Testis (tissue), 5 donors: ENCODE measurements at places on chromosomes 6 and 20.
A peak's percentile ranks its signal among the peaks of the same experiment; 100 is the strongest.

DNA sequence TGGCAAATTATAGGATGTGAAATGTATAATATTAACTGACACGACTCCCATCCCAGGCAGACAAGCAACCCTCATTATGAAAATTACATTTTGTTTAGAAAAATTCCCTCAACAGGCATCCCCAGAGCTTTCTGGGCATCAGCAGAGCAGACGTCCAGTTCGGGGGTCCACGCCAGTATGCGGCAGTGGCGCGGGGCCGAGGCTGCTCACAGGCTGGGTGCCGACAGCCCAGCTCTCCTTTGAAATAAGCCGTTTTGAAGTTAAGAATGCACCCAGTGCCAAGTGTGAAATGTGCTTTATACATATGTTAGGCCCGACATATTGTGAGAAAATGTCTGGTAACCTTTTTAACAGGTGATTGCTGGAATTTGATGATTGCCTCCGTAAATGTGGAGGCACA is 50.4 kb downstream of the RPP40 start:
- no peak for DNase-seq

GRCh38 chr6:20877008-20877937 is 343.0 kb downstream of the CDKAL1 start:
- DNase-seq, result no peak

DNA sequence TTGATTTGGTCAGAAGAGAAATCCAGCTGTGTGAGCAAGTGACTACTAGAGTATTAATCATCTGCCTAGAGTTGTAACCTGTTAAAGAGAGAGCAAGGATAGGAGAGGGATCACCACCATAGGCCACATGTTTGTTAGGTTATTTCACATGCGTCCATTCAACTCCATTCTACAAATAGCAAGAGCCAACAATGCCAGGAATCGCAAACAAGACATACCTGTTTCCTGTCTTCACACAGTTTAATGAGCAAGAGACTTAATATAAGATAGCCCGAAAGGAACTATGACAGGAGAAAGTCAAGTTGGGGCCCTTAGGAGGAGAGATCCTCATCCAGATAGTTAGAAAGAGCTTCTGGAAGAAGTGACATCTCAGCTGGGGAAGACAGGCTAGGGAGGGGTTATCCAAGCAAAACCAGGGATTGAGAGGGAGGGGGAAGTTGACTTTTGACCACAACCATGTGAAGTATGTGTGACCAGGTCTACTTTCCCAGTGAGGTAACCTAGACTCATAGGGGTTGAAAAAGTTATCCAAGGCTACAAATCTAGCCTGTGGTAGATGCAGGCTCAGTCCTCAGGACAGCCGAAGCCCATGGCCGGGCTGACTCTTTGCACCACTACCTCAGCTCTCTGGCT is 147.4 kb downstream of the ALDH8A1 start:
- no peak for DNase-seq

GRCh38 chr6:43115365-43115764 is 39.3 kb downstream of the PTK7 start:
- DNase-seq, result no peak

DNA sequence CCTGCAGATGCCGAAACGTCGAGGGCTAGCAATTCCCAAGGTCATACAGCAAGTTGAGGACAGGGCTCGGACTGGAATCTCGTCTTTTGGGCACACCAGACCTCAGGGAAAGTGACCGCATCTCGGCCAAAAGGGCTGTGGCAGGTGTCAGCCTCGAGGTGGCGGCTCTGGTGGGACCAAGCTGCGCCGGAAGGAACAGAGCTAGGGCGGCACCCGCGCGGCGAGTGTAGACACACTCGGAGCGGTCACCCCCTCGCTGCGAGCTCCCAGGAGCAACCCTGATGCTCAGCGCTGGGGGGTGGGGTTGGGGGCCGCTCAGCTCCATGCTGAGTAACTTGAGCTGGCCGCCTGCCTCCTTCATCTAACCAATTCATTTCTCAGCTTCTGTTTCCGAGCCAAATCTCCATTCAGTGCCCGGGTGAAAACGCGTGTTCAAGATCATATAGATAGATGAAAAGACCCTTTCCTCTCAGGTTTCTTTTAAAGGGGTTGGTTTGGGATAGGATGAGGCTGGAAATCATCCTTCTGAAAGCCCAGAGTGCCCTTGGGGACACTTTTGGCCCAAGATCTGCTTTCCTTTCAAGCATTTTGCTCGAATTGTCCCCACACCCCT is 2.2 kb upstream of the TUBB2B start:
- DNase-seq, result no peak

- DNase-seq, result no peak
These were observed 267.2 kb upstream of the SULF2 start for GRCh38 chr20:48052475-48052835.

GRCh38 chr6:112221981-112222852 is 32.1 kb downstream of the LAMA4 start:
- no peak for DNase-seq

- DNase-seq, result no peak
These were observed 30.1 kb upstream of the SLC16A10 start for GRCh38 chr6:111057074-111057752.

DNA sequence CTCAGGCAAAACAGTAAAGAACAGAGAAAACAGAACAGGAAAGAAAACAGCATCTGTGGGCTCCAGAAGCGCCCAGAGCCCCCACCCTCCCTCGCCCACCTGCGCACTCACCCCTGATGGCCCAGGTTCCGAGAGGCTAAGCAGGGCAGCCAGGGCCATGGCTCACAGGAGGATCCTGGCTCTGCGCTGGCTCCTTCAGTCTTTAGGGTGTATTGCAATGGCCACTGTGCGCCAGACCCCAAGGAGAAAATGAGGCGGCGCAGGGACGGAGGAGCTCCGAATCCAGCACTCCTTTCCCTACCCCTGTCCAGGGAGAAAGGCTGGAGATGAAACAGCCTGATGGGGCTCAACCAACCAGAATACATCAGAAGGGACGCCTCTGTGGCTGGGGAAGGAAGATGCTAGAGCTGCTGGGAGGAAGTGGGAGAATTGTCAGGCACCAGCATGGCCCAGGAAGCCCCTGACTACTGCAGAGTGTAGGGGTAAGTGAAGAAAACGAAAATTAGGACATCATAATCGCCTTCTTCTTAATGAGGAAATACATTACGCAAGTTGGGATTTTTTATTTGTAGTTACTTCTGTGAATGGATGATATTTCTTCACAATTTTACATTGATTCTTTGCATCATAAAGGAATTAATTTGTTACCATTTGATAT is 49.0 kb downstream of the COL11A2 start:
- DNase-seq, result no peak

- no peak for DNase-seq
These were observed 60.1 kb downstream of the MMS22L start for GRCh38 chr6:97222903-97223302.

DNA sequence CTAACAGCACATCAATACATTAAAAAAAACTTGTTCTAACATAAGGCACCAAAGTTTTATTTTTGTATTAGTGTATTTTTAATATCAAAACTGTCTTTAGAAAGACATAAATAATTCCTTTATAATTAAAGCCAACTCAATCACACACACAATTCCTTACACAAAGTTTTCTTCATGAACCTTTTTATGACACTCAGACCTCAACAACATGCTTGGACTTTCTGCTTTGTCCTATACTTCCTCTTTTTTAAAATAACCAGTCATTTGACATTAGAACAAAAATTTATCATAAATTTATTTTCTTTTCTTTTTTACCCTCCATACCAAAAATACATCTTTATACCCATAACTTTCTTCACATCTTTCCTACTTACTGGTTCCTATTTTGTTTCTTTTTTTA is 292.0 kb upstream of the ARID1B start:
- no peak for DNase-seq

GRCh38 chr20:46117704-46118467 is at the start of gene CD40:
Gene CD40 (plus strand): TSS chr20:46118314. CDS start chr20:46118344, 30 bp downstream.
- DNase-seq, result peak; percentile 91

DNA sequence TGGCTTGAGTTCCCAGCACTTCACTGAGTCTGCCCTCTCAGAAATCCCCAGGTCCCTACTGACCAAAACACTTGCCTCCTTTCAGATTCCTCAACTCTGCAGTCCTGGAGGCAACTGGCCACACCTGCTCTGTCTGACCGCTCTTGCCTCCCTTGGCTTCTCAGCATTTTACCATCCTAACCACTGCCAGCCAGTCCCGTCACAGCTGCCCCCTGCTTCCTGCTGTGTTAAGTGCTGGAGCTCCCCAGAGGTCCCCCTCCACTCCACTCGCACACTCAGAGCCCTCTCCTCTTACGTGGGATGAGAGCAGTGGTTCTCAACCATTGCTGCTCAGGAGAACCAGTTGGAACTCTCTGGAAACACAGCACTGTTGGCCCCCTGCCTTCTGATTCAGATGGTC is 20.5 kb downstream of the ADAT2 start:
- no peak for DNase-seq

DNA sequence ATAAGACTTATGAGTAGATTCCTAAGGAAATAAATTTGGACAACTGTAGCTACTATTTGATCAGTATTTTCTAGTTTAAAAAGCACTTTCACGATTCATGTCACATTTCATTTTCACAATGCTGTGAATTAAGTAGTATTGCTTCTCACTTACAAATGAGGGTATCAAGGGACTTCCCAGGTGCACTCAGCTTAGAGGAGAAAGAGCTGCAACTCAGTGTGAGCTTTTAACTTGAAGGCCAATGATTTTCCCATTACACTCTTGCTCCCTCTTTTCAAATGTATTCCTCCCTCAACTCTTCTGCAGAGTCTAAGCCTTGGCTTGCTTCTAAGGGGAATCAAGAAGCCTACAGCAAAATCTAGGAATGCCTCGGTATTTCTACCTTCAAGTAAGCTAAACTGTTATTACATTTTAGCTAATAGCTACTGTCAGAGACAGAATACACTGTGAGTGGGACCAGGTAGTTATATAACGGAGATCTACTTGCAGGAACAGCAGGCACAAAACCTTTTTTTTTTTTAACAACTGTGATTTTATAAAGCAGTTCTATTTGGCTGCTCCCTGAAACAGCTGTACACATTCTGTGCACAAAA is 339.0 kb downstream of the SYNE1 start:
- DNase-seq, result no peak

DNA sequence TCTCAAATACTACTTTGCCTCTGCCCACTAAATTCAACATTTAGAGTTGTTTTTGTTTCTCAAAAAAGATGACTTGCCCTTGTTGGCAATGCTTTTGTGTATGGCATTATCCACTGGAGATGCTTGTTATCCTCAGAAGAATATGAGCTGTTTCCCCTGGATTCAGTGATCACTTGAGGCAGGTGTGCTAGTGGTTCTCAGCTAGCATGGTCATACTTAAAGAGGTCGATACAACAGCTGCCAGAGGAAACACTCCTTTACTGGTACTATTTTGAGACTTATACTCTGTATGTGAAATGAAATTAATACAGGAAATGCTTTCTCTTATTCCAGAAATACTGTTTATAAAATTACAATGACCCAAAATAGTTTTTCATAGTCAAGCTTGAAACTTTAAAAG is 122.5 kb downstream of the HIVEP1 start:
- no peak for DNase-seq

DNA sequence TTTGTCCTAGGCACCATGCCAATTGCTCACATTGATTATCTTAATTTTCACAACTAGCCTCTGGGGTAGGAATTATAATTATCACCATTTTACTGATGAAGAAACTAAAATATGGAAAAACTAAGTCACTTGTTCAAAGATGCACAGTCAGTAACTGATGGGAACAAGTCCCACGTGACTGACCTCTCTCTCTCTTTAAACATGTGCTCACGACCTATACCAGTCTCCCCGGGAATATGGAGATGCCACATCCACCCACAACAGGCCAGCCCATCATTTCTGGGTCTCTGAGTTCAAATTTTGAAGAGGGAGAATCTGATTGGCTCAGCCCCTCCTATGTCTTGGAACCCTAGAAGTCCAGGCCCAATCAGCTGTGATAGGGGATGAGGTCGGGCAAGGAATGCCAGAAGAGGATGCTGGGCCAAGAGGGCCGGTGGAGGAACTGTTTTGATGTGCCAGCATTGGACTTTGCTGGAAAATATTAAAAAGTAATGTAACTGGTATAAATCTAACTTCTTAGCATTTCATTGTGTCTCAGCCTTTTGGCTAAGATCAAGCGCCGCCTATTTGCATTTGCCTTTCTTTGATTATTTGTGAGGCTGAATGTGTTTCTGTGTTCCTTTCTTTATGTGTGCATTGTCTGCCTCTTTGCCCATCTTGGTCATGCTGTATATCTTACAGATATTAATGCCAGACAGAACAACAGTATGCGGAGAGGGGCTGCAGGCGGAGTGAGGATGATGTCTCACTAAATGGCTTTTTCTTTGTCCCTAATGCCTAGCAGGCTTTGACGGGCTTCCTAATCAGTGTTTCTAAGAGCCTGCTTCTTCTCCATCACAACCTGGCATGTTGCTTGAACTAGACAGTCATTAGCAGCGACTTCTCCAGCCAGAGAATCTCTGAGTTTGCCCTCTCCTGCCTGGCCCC is 126.6 kb downstream of the VEGFA start:
- DNase-seq, result no peak

GRCh38 chr20:32574296-32575226 is 10.6 kb downstream of the NOL4L start:
- peak; percentile 69 for DNase-seq

DNA sequence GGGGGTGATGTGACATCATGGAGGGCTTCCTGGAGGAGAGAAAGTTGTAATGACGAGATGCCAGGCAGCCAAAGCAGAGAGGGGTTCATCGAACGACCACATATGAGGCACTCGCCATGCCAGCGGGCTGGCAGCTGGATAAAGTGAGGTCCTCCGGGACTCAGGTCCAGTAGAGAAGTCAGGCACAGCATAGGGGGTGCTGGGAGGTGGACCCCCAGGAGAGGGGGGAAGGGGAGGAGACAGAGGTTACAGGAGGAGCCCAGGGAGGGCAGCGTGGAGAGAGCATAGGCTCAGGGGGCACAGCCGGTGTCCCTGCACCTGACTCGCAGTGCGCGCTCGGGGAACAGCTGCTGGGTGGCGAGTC is 174.7 kb downstream of the BMP7 start:
- DNase-seq, result no peak

GRCh38 chr6:1337791-1338190 is 25.9 kb downstream of the FOXQ1 start:
- no peak for DNase-seq

DNA sequence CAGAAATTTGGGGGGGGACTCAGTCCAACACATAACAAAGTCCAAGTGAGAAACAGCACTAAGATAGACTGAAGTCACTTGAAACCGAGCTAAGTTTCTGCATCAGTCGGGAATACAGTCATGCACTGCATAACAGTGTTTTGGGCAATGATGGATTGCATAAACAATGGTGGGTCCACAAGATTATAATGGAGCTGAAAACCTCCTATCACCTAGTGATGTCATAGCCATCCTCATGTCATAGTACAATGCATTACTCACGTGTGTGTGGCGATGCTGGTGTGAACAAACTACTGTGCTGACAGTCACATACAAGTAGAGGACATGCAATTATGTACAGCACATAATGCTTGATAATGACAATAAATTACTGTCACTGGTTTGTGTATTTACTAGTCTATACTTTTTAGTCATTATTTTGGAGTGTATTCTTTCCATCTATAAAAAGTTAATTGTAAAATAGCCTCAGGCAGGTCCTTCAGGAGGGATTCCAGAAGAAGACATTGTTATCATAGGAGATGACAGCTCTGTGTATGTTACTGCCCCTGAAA is 154.5 kb upstream of the ECI2 start:
- no peak for DNase-seq
